ENCODE measurements at places on chromosomes 1 and 21. TPM values are rescaled to one million over a fixed set of nuclear protein-coding genes. Genes with fewer than 3 reads are reported as not detected.

- DNase-seq, result no peak
These were observed 119.2 kb upstream of the NGF start for GRCh38 chr1:115457289-115457688.

The RHCE gene
- total RNA-seq, result 0.27 TPM

The FAM43B gene
- 0.90 TPM for total RNA-seq

- no peak for DNase-seq
These were observed 229.3 kb downstream of the FGGY start for GRCh38 chr1:59526240-59526639.

The CENPL gene
- 6.5 TPM for total RNA-seq

The WNT4 gene
- total RNA-seq, result not detected

The ZZZ3 gene
- 86.3 TPM for total RNA-seq

DNA sequence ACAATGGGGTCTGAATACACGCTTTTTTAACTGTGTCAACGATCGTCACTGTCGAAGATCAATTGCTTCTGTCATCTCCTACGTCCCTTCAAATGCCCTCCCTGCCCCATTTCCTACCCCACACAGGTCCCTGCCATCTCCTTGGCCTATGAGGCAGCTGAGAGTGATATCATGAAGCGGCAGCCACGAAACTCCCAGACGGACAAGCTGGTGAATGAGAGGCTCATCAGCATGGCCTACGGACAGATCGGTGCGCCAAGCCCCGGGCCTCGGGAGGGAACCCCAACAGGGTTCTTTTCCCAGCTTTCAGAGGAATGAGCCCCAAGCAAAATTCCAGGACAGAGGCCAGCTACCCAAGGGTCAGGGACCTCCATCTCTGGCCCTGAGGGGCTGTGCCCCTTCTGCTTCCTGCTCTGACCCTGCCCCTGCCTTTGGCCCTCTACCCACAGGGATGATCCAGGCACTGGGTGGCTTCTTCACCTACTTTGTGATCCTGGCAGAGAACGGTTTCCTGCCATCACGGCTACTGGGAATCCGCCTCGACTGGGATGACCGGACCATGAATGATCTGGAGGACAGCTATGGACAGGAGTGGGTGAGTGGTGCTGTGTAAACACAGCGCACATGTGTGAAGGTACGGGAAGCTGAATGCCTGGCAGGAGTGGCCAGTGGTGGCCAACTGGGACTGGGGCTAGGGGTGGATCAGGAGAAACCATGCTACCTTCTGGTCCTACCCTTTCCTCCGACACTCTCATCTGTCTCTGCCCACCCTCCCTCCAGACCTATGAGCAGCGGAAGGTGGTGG, 15.1 kb upstream of the ATP1A4 start:
- no peak for DNase-seq

GRCh38 chr1:75985827-75986226, 53.6 kb upstream of the ASB17 start:
- DNase-seq, result peak; percentile 11

The NHLH1 gene
- not detected for total RNA-seq

The ZNF593OS gene
- total RNA-seq, result not detected

GRCh38 chr1:183881387-183882131, 76.6 kb downstream of the RGL1 start:
- DNase-seq, result peak; percentile 95

- no peak for DNase-seq
These were observed 255.3 kb downstream of the FOXD2 start for GRCh38 chr1:47693115-47693514.

The UMODL1 gene
- not detected for total RNA-seq

The FAM78B gene
- 0.27 TPM for total RNA-seq

The LAPTM5 gene
- total RNA-seq, result 0.18 TPM

GRCh38 chr21:35965699-35966098, 94.6 kb downstream of the SETD4 start:
- DNase-seq, result no peak

DNA sequence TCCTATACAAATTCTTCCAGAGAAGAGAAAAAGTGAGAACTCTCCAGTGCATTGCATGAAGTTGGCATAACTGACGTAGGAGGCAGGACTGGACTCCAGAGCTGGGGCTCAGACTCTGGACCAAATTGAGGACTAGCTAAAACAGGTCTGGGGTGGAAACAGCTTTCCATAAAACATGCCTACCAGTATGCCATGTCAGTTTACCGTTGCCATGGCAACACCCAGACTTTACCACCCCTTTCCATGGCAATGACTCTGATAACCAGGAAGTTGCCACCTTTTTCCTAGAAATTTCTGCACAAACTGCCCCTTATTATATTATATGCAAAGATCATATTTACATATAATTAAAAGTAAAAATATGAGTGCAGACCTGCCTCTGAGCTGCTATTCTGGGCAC, 8.9 kb upstream of the ZBTB8B start:
- DNase-seq, result no peak

DNA sequence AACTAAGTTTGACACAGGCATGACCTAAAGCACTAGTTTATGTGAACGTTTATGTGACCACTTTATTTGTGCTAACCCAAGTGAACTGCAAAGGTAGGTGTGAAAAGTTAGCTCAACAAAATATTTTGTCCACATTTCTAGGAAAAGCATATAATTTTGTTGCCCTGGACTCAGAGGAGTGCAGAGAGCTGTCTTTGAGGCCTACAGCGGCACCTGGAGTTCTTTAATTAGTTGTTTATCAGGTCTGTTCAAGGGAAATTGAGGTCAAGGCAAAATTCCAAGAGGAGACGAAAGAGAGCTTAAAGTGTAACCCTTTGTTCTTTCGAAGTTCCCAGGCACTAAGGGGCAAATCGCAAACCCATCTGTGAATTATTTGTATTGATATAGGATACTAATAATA, 1.3 kb downstream of the GIPC2 start:
- no peak for DNase-seq

- no peak for DNase-seq
These were observed 92.1 kb downstream of the BACH1 start for GRCh38 chr21:29390778-29391177.

The BLZF1 gene
- total RNA-seq, result 56.7 TPM

The PDIK1L gene
- 10.1 TPM for total RNA-seq

DNA sequence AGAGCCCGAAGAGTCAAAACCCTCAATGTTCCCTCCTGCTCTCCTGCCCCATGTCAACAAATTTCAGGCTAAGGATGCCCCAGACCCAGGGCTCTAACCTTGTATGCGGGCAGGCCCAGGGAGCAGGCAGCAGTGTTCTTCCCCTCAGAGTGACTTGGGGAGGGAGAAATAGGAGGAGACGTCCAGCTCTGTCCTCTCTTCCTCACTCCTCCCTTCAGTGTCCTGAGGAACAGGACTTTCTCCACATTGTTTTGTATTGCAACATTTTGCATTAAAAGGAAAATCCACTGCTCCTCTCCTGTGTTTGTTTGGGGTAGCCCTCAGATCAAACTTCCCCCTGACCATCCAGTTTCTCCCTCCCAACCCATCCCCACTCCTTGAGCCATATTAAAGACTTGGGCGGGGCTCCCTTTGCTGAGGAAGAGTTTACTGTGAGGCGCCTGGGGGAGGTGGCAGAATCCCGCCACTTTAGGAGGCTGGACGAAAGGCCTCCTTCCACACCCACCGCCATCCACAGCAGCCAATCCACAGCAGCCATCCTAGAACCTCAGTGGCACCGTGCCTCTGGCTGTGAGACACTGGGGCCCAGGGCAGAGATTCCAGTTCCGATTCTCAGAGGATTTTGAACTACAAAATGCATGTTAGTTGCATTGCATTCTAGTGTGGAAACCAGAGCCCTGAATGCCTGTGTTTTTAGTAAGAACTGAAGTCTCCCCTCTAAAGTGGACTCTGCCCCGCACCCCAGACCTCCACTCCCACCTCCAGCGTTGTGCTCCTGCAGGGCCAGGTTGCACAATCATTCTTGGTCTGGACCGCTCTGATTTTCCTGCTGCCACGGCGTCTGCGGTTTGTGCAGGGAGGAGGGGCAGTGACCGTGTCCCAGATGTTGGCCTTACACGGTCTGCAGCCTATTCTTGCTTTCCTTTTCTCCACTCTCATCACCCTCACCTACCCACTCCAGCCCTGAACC, 3.0 kb downstream of the OLFML3 start:
- peak; percentile 90 for DNase-seq

GRCh38 chr1:175419684-175420517, 227.3 kb upstream of the KIAA0040 start:
- no peak for DNase-seq

The ITLN2 gene
- total RNA-seq, result 3.8 TPM

GRCh38 chr1:51664421-51665240, 47.7 kb downstream of the OSBPL9 start:
- peak; percentile 35 for DNase-seq

DNA sequence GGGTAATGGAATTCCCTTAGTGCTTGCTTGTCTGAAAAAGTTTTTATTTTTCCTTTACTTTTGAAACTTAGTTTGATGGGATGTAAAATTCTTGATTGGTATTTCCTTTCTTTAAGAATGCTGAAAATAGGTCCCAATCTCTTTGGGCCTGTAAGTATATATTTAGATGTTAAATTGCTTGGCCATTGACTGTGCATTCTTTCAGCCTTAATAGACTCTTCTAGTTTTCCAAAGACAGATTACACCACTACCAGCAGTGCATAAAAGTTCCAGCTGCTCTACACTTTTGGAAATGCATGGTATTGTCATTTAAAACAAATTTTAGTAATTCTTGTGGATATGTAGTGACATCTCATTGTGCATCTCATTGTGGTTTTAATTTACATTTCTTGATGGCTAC, 464.8 kb upstream of the USP24 start:
- DNase-seq, result peak; percentile 92

The GADD45A gene
- total RNA-seq, result 145 TPM

The MANEAL gene
- 0.65 TPM for total RNA-seq

DNA sequence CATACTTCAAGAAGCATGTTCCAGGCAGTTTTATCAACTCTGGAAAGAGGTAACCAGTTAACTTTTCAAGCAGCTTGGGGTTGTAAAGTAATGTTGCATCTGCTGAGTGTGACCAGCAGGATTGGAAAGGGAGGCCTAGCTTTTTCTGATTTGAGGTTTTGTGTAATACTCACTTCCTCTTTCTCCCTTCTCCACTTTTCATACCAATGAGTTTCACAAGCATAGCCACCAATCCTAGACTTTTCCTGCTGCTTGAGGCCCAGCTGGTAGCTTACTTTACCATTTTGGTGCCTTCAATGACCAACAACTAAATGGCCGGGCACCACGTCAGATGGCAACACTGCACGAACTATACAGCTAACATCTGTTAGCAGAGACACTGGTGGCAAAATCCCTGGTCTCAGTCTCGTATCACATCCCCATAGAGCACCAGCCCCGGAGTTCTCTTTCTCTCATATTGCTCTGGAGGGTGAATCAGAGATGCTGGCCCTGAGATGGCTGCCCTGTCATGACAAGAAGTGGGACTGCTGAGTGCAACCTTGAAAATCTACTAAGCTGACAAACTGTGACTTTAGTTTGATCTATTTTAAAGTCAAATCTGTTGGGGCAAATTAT, 14.8 kb upstream of the GPR88 start:
- no peak for DNase-seq

DNA sequence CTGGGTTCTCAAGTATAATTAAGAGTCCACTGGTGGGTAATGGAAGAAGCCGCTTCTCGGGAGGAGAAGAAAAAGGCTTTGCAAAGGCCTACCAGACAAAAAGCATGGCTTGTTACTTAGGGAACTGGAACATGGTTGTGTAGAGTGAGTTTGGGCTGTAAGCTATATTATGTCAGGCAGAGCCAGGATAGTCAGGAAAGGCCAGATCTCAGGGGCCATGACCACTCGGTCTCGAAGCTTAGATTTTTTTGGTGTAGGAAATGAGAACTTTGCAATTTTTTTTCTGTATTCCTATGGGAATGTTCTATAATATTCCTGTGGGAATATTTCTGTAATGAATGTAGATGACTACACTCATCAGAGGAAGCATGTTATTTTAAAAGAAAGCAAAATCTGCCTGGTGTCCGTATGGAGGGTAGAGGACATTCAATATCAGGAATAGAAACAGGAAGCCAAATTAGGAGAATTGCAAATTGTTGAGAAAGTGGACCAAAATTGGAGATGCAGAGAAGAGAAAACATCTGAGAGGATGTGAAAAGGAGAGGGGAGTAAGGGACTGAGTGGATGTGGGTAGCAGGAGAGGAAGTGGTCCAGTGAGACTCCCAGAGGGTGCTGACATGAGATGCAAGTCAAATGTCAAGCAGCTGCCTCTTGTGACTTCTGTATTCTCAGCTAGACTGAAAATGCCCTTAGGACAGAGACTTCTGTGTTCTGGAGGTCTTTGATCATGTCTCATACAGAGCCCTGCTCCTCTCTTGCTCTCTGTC, 45.2 kb upstream of the HAO2 start:
- DNase-seq, result no peak

- no peak for DNase-seq
These were observed 339.9 kb downstream of the NTNG1 start for GRCh38 chr1:107480548-107481415.

The LORICRIN gene
- not detected for total RNA-seq

DNA sequence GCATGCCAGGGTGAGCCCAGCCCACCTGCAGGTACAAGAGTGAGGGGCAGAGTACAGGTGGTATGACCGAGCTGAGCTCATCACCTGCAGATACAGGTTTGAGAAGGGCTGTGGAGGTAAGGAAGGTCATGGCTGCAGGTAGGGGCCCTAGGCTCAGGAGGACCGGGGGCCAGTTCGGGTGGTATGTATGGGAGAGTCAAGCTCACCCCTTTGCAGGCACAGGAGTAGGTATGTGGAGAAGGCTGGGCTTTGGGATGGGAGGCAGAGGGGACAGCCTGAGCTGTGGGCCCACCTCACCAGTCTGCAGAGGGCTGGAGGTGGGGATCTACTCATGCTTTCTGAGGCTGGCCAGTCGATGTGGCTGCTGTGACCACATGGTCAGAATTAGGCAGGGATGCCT, 17.2 kb downstream of the PODN start:
- DNase-seq, result no peak

DNA sequence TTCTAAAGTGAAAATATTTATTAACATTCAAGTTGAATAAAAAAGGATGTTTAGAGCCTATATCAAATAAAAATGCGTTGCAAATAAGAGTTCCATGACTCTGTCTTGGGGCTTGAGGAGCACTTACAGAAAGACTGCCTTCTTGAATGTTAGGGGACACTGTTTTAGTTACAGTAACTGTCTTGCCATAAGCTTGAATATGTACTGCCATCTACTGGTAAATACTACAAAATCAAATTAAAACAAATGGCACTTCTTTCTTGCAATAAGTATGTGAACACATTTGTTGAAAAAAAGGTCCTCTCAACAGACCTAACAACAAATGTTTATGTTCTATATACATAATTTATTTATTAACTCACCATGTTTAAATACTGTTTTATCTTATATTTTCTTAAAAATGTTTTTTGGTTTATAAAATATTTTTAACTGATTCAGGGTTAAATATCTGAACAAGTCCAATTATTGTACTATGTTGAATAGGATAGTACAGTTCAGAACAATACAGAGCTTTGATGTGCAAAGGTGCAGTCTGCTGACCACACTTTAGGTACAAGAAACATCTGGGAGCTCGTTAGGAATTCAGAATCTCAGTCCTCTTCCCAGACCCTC, 199.5 kb downstream of the LRRIQ3 start:
- peak; percentile 44 for DNase-seq

All from fibroblast of the aortic adventitia (primary cell).